ENCODE measurements at places on chromosomes 13 and 19.

GRCh38 chr19:31252441-31252840 is 96.8 kb downstream of the TSHZ3 start:
- no peak for DNase-seq

DNA sequence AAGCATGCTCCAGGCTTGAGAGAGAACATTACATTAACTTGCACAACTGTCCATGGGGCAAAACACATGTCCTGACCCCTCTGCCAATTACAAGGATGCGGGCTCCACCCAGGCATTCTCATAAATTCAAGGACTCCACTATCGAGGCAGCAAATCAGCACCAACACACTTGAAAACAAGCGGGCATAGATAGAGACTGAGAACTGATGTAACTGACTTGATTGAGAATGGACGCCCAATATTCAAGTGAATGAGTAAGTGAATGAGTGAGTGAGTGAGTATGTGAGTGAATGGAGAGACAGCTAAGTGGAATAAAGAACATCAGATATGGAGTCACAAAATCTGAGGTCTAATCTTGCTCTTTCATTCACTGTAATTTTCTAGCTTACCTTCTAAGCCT is 75.0 kb upstream of the VSTM2B start:
- DNase-seq = no peak

GRCh38 chr19:44841231-44841630 is 4.9 kb upstream of the NECTIN2 start:
- no peak for DNase-seq

DNA sequence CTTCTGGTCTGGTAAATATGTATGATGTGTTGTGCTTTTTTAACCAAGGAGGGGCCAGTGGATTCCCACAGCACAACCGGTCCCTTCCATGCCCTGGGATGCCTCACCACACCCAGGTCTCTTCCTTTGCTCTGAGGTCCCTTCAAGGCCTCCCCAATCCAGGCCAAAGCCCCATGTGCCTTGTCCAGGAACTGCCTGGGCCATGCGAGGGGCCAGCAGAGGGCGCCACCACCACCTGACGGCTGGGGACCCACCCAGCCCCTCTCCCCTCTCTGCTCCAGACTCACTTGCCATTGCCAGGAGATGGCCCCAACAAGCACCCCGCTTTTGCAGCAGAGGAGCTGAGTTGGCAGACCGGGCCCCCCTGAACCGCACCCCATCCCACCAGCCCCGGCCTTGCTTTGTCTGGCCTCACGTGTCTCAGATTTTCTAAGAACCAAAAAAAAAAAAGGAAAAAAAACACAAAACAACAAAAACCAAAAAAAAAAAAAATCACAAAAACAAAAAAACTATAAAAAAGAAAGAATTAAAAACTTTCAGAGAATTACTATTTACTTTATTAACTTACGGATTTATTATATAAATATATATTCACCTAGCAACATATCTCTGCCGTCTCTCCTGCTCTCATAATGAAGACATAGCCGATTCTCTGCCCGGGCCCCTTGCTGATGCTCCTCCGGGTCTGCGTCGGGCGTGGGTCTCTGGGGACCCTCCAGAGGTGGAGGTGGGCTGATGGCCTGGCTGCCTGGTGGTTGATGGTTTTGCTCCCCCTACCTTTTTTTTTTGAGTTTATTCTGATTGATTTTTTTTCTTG is 14.4 kb downstream of the CAPN12 start:
- DNase-seq = peak; percentile 82

GRCh38 chr13:77902319-77902963 is 16.2 kb downstream of the EDNRB start:
- no peak for DNase-seq

DNA sequence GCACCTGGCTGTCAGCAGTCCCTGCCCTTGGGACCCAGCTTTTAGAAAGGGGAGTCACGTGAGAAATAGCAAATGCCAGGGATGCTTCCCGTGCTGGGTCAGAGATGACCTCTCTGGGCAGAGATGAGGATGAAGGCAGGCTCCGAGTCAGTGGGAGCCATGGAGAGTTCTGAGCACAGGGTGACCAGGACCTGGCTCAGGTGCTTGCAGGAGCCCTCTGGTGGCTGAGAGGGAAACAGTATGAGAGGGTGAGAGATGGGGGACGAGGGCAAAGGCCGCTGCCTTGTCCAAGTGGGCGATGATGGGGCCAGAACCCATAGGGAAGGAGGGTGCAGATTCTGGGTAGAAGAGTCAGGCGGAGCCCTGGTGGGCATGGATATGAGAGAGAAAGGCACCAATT is 15.8 kb downstream of the TMED1 start:
- no peak for DNase-seq

GRCh38 chr13:78129359-78129758 is 210.7 kb upstream of the EDNRB start:
- no peak for DNase-seq

GRCh38 chr19:44671400-44671799 is at the start of gene CEACAM19:
Gene CEACAM19 (plus strand): TSS chr19:44671482. CDS start chr19:44671932, 450 bp downstream.
- DNase-seq = no peak

- no peak for DNase-seq
These were observed 12.6 kb downstream of the CD37 start for GRCh38 chr19:49347835-49348234.

DNA sequence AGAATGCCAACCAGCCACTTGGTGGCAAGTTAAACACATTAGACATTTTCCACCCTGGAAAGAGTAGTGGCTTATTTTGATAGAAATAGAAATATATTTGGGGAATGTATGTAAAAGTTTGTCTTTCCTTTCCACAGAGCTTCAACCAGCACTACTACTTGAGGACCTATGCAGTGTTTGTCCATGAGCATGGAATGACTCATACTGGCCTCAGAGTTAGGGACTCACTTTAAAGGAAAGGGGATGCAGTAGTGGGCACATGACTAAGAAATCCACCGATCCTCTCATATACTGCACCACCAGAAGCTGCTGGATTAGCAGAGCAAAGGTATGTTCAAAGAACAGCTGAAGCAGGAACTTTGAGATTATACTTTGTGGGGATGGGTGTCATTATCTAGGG is 62.6 kb downstream of the LACC1 start:
- DNase-seq = no peak

- peak; percentile 90 for DNase-seq
These were observed at the start of gene TRIP10 for GRCh38 chr19:6739390-6739882. Gene TRIP10 (plus strand): TSS chr19:6739680. CDS start chr19:6739762, 82 bp downstream.

DNA sequence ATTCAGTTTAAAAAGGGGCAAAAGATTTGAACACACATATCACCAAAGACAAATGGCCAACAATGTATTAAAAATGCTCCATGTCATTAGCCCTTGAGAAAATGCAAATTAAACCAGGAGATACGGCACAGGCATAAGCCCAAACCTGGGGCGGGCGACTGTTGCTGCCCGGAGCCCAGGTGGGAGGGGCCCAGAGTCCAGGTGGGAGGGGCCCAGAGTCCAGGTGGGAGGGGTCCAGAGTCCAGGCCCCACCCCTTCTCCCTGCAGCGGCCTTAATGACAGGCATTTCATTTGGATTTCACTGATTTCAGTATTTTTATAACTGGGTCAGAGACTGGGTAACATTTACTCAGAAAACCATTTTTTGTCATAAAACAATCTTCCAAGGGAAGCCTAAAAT is 78.2 kb downstream of the RASA3 start:
- DNase-seq = no peak

DNA sequence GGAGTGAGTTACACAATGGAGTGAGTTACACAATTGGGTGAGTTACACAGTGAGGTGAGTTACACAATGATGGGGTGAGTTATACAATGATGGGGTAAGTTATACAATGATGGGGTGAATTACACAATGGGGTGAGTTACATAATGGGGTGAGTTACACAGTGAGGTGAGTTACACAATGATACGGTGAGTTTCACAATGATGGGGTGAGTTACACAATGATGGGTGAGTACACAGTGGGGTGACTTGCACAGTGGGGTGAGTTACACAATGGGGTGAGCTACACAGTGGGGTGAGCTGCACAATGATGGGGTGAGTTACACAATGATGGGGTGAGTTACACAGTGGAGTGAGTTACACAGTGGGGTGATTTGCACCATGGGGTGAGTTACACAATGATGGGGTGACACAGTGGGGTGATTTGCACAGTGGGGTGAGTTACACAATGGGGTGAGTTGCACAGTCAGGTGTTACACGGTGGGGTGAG is 52.5 kb upstream of the GAS6 start:
- DNase-seq = no peak

- DNase-seq = no peak
These were observed 31.7 kb upstream of the USP29 start for GRCh38 chr19:57088133-57088532.

GRCh38 chr13:51998723-51999509 is 12.3 kb downstream of the ATP7B start:
- DNase-seq = no peak

DNA sequence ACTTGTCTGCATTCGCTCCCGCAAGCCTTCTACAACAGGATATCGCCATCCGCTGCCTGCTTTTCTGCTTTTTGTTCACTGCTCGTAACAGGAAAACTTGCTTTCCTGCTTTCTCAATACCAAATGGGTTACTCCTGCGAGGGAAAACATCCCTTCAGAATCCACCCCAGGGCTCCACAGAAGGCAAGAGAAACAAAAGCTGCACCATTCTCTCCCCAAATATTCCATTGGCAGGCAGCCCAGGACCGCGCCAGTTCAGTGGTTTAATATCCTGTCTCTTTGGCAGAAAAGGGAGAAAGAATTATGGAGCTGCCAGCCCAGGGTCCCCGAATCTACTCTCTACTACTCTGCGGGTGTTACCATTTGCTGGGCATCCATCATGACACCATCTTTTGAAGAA is 84.7 kb upstream of the DOCK9 start:
- DNase-seq = peak; percentile 70

- DNase-seq = no peak
These were observed 51.9 kb downstream of the GARRE1 start for GRCh38 chr19:34306213-34306661.

- DNase-seq = no peak
These were observed 1.9 kb downstream of the ZNF586 start for GRCh38 chr19:57771417-57771816.

All from left cardiac atrium (tissue), 4 donors.